Stimulated activated CD8-positive, alpha-beta memory T cell treated with anti-CD3 and anti-CD28 coated beads, Interleukin-12 subunit alpha, Interleukin-12 subunit beta, amount 100 ng/mL, for 4 hours (primary cell): ENCODE measurements at places on chromosomes 16 and 17.

- DNase-seq, result no peak
These were observed 231.9 kb downstream of the PARN start for GRCh38 chr16:14398014-14398717.

- DNase-seq, result no peak
These were observed 550.4 kb downstream of the TOX3 start for GRCh38 chr16:51996516-51996915.

DNA sequence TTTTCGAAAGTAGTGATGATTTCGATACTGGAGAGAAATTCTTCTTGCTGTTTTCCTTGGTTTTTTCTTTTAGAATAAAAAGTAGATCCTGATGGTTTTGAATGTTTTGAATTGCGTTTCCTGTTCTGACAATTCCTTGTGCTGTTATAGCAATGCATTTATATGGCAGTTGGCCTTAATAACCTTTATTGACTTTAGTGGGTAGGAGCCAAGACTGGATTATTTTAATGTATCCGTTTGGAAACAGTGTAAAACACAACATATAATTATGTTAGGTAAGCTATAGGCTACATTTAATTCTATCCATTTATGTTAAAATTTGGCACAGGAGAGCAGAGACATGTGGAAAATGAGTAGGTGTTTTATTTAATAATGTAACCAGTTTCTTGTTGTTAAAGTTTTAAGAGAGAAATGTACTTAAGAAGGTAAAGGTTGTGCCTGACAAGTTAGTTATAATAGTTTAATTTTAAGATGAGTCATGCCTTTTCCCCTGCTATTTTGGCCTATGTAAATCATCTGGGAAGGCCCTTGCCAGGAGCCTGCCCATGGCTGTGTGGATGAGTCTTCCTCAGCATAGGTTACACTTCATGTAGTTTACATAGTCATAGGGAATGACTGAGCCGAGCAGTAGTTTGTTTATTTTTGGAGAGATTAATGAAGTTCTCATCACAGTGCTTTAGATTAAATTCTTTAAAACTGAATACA, 189.9 kb downstream of the FTO start:
- no peak for DNase-seq

DNA sequence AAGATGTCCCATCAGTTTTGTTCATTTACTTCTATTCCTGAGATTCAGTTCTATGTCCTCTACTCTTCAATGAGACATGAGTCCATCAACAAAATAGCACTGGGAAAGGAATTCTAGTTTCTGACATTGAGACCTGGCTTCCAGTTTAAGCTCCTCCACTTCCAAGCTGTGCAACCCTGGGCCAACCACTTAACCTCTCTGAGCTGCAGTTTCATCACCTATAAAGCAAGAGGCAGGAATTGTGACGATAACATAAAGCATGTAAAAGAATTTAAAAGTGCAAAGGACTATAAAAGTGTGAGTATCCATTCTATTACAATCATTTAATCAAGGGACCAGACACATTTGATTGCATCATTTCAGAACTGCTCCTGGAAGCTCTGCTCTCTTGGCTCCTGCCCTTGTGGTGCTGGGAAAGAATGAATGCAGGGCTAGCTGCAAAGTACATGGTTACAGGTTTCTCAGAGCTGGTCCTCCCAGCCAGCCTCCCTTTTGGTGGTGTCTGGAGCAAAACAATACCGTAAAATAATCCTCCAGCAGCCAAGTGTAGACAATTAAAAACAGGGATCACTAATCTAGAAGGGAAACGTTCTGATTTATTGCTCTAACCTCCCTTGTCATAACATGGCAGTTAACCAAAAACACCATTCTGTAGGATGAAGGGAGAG, 113.9 kb downstream of the VPS53 start:
- DNase-seq, result no peak

GRCh38 chr16:74099530-74099929, 197.1 kb upstream of the PSMD7 start:
- no peak for DNase-seq

- no peak for DNase-seq
These were observed 36.6 kb downstream of the ARHGAP23 start for GRCh38 chr17:38464723-38465390.

DNA sequence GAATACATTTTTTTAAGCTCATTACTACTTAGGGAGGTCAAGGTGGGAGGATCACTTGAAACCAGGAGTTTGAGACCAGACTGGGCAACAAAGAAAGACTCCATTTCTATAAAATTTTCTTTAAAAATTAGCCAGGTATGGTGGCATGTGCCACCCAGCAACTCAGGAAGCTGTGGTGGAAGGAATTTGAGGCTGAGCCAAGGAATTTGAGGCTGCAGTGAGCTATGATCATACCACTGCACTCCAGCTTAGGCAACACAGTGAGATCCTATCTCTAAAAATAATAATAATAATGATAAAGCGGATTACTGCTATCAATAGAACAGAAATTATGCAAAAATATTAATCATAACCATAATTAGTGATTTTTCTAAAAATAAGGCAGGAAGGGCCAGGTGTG, 170.3 kb downstream of the COPRS start:
- no peak for DNase-seq

DNA sequence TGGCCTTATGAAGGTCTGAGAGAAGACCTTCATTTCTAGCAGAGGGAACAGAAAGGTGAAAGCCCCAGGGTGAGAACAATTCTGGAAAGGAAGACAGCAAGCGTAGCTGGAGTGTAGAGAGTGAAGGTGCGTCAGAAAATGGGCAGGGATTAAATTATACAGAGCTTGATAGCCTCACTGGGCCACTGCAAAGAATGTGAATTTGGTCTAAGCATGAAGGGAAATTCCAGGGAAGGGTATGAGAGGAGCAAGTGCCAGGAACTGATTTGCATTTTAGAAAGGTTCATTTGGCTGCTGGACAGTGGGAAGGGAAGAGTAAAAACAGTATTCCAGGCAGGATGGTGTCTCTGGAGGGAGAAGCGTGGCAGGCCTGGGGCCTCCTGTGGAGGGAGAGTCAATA, 274.1 kb upstream of the ASIC2 start:
- no peak for DNase-seq

DNA sequence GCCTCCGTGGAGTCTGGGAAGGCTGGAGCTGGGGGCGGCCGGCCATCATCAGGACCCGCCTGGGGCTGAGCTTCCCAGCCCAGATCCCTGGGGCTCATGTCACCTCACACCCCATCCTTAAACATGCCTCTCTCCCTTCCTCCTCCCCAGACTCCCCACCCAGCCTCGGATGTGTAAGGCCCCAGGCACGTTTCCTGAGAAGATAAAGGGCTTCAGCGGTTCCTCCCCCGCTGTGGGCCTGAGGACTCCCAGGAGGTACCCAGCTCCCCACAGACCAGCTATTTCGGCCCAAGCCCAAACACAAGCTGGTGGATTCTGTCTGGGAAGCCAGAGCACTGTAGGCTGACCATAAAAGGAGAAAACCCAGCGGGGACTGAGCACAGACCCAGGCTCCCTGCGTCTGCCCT, 49.2 kb downstream of the MYH11 start:
- no peak for DNase-seq

- DNase-seq, result no peak
These were observed 76.1 kb downstream of the FTO start for GRCh38 chr16:53780051-53780450.

DNA sequence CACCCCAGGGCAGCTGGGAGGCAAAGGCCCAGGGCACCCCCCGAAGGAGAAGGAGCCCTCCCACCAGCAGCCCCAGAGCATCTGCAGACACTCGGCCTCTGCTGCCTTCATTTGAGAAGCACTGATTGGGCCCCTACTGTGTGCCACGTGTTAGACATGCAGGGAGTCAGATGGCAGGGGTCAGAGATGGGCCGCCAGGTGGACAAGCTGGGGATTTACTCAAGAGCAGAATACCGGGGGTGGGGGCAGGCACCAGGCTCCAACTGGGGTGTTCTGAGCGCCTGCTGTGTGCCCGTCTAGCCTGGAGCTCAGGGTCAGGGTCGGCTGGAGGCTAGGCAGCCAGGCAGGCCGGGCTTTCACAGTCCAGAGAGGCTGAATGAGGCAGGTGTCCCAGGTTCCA, 18.7 kb downstream of the TPSG1 start:
- no peak for DNase-seq

DNA sequence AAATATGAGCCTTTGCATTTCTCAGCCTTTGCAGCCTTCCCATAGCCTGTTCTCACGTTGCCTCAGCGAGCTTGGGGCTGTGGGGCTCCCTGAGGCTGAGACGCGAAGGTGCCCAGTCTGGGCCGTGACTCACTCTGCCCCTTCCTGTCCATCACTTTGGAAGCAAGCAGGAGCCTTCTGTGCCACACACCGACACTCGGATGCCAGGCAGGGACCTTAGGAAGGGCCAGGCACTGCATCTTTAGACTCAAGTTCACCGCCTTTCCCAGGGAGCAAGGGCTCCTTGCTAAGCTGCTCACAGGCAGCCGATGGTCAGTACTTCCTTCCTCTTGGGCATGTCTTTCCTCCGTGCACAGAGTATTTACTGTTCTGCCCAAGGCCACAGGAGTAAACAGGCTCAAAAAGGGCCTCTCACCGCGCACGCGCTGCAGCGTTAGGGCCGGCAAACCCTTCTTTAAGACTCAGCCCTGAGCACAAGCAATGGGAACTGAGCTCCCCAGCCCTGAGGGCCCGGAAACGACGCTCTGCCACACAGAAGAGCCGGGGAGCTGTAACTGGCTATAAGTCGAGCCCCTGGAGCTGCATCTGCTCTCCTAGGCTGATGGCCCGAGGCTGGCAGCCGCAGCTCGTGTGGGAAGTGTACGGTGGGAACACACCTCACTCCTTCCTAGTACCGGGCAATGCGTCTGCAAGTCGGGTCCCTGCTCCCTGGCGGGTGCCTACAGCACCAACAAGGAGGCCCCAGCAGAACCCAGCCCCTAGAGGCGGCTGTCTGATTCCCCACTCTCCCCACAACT, 7.2 kb downstream of the TIMM22 start:
- DNase-seq, result no peak

GRCh38 chr16:71564335-71564967, 12.4 kb downstream of the TAT start:
- DNase-seq, result no peak

- DNase-seq, result no peak
These were observed 780.2 kb upstream of the CA10 start for GRCh38 chr17:52938623-52939230.

DNA sequence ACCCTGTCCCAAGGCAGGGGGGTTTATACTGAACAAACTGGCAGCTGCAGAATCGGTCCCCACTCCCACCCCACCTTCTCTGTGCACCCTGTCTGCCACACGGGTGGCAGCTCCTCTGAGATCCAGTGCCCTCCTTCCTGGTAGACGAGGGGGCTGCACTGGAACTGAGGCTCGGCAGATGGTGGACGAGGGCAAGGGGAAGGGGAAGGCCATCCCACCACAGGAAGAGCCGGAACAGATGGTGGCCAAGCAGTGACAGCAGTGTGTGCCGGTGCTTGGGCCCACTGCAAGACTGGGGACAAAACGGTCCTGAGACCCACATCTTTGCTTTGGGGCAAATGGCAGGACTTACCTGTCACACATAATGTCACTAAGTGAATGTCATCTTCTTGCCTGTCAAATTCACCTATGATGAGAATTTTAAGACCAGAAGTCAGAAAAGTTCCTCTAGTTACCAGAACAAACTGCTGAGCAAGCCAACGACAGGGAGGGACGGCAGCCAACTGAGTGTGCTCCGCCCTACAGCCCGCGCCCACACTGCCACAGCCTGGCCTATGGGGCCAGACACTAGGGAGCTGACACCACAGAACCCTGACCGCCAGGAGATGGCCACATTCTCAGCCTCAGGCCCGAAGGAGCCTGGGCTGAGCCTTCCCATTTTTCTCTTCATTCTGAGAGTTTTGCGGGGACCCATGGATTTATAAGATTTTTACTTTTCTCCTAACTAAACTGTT, 14.4 kb downstream of the NTAN1 start:
- DNase-seq, result no peak

- DNase-seq, result no peak
These were observed 70.0 kb downstream of the PGS1 start for GRCh38 chr17:78448356-78448993.

- DNase-seq, result no peak
These were observed 1.9 kb downstream of the OR1F1 start for GRCh38 chr16:3189869-3190268.

DNA sequence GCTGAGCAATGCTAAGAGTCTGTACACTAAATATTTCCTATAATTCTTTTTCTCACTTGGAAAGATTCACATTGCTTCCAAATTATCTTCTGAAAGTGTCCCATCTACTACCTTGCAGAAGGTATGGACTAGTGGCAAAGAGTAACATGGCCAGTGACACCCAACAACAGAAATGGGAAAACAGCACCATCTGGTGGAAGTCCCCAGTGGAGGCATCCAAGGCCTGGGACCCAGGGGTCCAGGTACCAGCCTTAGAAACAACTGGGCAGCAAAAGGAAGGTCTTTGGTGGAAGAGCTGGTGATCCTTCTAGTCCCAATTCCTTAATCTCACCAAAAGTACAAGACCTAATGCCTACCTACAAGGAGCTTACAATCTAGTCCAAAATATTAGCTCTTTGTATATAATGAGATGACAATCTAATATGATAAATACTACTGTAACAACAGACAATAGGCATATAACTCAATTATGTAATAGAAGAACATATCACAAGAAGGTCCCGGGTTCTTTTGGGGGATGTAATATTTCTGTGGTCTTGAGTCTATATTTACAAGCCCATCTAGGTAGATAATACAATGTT, 55.3 kb downstream of the SKAP1 start:
- no peak for DNase-seq

DNA sequence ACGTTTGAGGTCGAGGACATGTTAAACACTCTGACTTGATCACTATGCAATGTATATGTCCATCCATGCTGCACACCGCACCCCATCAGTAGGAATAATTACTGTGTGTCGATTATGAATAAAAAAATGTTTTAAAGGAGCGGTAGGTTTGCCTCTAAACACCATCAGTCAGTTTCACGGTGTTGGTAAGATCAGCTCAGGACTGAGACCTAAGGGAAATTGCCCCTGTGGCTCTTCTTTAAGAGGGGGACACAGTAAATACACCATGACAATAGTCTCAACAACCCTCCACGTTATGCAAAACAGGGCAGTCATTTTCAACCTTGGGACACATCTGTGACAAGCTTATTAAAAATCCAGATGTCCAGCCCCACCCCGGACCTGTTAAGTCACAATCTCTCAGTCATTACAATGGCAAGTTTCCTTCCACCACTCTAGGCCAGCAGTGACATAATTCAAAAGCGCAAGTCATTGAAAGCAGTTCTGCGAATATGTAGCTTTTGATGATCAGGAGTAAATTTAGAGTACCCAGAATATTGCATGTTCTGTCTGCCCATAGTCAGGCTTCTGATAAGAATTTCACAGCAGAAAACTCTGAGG, 1.2 kb downstream of the ATMIN start:
- DNase-seq, result no peak

DNA sequence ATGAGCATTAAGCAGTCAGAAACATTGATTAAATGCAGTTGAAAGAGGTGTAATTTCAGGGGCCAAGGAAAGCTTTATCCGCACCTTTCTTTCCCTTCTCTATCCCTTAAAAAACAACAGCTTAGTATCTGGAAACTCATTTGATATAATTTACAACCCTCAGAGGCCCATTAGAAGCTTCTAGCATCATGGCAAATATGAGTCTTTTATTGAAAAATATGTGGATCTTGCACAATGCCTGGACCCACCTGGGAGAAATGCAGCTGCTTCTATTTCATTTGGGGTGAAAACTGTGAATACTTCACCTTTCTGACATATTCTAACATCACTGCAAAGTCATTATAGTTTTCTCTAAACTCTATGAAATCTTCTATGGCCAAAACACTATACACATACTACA, 492.2 kb upstream of the PSMD7 start:
- DNase-seq, result no peak
